ENCODE measurements at places on chromosomes 12 and 14. TPM values are rescaled to one million over a fixed set of nuclear protein-coding genes. Genes with fewer than 3 reads are reported as not detected.

DNA sequence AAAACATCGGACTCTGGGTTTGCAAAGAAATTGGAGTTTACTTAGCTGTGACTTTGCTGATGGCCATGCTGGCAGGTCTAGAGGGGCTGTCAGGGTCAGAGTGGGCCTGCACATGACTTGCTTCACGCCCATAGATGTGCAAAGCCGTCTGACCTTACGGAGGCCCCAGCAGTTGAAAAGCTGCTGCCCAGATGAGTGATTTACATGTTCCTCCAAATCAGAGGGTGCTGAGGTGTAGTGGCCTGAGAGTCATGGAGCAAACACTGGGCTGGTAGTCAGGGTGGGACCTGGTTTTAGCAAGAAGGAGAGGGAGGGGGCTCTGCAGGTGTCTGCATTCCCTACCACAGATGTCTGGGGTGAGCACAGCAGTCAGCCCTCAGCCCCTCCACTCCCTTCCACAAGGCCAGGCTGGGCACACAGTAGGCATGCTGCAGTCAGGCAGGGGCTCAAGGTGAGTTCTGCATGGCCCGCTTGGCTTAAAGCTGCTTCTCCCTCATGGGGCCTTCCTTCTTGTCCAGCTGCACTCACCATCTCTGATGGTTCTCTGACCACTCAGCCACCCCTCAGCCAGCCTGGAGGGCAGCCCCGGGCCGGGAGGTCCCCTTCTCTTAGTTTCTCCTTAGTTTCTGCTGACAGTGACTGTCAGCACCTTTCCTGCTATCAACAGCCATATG is 34.2 kb upstream of the EML1 start:
- peaks cover 13% of the 10 kb centered on the region for H3K27me3 ChIP-seq
- no peak for DNase-seq
- no peak overlapping the region for H3K4me3 ChIP-seq
- H3K36me3 ChIP-seq: no peaks in the 10 kb centered on the region
- H3K27ac ChIP-seq: no peak overlapping the region
- no peaks in the 10 kb centered on the region for H3K4me1 ChIP-seq

- no peaks in the 10 kb centered on the region for H3K36me3 ChIP-seq
- no peaks in the 10 kb centered on the region for H3K4me1 ChIP-seq
- no peak overlapping the region for H3K27ac ChIP-seq
- no peaks in the 10 kb centered on the region for H3K27me3 ChIP-seq
- H3K4me3 ChIP-seq: no peak overlapping the region
These were observed 15.7 kb downstream of the TBC1D30 start for GRCh38 chr12:64840119-64840518.

DNA sequence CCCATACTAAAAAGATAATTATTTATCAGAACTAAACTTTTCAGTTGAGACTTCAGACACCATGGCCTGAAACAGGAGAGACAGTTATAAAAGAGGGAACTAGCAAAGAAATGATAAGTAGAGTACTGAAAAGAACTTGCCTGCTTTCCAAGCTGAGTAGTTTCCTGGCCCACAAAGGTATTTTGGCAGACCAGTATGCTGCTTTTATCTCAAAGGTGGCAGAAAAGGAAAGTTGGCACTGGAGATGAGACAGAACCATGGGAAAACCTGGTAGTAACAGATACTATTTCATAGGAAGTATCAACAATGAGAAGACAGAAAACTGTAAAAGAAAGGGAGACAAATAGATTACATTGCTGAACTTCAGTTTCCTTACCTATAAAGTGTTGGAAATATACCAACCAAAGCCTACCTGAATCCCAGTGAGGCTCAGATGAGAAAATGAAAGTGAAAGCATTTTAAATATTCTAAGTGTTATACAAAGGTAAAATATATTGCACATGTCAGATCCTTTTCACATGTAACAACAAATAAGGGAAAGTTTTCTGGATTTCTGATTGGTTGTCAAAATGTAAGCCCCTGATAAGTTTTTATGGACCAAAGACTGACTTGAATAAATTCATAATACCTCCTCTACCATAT is 155.3 kb upstream of the FSCB start:
- no peak overlapping the region for H3K4me3 ChIP-seq
- no peaks in the 10 kb centered on the region for H3K27me3 ChIP-seq
- DNase-seq: no peak
- H3K36me3 ChIP-seq: no peaks in the 10 kb centered on the region
- H3K4me1 ChIP-seq: peaks cover 2% of the 10 kb centered on the region

- H3K27ac ChIP-seq: no peak overlapping the region
- peak; percentile 70 for DNase-seq
- no peak overlapping the region for H3K4me3 ChIP-seq
- peaks cover 50% of the 10 kb centered on the region for H3K27me3 ChIP-seq
- H3K36me3 ChIP-seq: no peaks in the 10 kb centered on the region
These were observed 25.6 kb downstream of the CALCOCO1 start for GRCh38 chr12:53701518-53702264.

- DNase-seq: no peak
- H3K36me3 ChIP-seq: no peaks in the 10 kb centered on the region
These were observed 9.6 kb upstream of the GPHN start for GRCh38 chr14:66498311-66498710.

Gene CREBL2
- 12.6 TPM for total RNA-seq

GRCh38 chr12:57175428-57176138 is 28.2 kb upstream of the LRP1-AS start:
- H3K36me3 ChIP-seq: no peaks in the 10 kb centered on the region
- no peak overlapping the region for H3K27ac ChIP-seq
- H3K4me3 ChIP-seq: no peak overlapping the region

Gene ISM2
- not detected for total RNA-seq

Gene C1QL4
- total RNA-seq: not detected

DNA sequence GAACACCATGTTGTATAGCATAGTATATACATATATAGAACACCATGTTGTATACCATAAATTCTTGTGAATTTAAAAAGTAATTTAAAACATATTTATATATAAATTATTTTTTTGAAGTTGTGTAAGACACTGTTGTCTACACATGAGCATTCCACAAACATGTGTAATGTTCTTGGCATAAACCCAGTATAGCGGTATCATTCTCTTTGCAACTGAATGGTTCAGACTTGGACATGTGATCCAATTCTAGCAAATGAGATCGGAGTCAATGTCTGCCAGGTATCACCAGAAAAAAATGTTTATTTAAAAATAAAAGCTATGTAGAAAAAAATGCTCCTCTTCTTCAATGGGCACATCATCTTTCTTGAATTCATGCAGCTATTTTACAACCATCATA is 33.9 kb downstream of the CEP290 start:
- H3K4me1 ChIP-seq: no peaks in the 10 kb centered on the region
- no peak overlapping the region for H3K27ac ChIP-seq
- H3K27me3 ChIP-seq: no peaks in the 10 kb centered on the region
- no peak for DNase-seq

DNA sequence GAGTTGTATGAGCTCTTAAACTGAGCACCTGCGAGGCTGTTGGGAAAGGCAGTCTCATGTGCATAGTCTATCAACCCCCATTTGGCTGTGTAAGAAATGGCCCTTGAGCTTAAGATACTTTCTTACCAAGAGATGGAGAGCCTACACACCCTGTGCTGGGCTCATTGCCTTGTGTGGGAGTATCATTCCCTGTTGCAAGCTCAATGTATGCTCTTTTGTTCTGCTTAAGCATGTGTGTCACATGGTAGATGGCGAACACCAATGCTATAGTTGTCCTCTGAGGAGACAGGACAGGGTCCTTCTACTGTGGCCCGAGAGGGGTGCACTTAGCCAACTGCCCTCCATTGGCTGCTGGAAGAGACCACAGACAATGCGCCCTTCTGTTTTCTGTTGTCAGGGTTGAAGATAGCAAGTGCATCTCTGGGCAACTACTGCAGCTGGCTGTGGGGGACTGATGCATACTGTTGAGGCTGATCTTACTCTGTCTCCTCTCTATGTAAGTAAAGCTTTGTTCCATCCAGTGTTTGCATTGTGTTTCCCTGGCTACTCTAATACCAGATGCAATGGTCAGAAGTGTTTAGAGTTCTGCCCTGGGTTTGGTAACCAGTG is 79.5 kb downstream of the PTPRB start:
- no peaks in the 10 kb centered on the region for H3K27me3 ChIP-seq
- H3K4me3 ChIP-seq: no peak overlapping the region
- no peak overlapping the region for H3K27ac ChIP-seq
- H3K36me3 ChIP-seq: no peaks in the 10 kb centered on the region
- no peaks in the 10 kb centered on the region for H3K4me1 ChIP-seq
